ENCODE measurements at places on chromosomes 16 and 17.

- DNase-seq = peak; percentile 6
These were observed 48.5 kb upstream of the RBFOX3 start for GRCh38 chr17:79659376-79659775.

GRCh38 chr17:9020824-9021157 is 519 bp upstream of the NTN1 start:
- DNase-seq = peak; percentile 53

GRCh38 chr17:45088741-45089140 is 27.6 kb downstream of the NMT1 start:
- no peak for DNase-seq

GRCh38 chr16:52069866-52070265 is 477.1 kb downstream of the TOX3 start:
- no peak for DNase-seq

- no peak for DNase-seq
These were observed 110.2 kb upstream of the NLRP1 start for GRCh38 chr17:5694551-5694950.

DNA sequence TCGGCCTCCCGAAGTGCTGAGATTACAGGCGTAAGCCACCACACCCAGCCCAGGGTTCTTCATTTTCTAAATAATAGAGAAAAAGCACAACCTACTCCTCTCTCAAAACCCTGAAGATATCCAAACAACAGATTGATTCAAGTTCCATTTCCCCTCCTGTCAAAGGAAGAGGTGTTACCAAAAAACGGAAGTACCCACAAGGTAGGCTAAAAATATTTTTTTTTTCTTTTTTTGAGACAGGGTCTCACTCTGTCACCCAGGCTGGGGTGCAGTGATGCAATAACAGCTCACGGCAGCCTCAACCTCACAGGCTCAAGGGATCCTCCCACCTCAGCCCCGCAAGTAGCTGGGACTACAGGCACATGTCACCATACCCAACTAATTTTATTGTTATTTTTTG is 18.9 kb downstream of the UTP6 start:
- DNase-seq = no peak

DNA sequence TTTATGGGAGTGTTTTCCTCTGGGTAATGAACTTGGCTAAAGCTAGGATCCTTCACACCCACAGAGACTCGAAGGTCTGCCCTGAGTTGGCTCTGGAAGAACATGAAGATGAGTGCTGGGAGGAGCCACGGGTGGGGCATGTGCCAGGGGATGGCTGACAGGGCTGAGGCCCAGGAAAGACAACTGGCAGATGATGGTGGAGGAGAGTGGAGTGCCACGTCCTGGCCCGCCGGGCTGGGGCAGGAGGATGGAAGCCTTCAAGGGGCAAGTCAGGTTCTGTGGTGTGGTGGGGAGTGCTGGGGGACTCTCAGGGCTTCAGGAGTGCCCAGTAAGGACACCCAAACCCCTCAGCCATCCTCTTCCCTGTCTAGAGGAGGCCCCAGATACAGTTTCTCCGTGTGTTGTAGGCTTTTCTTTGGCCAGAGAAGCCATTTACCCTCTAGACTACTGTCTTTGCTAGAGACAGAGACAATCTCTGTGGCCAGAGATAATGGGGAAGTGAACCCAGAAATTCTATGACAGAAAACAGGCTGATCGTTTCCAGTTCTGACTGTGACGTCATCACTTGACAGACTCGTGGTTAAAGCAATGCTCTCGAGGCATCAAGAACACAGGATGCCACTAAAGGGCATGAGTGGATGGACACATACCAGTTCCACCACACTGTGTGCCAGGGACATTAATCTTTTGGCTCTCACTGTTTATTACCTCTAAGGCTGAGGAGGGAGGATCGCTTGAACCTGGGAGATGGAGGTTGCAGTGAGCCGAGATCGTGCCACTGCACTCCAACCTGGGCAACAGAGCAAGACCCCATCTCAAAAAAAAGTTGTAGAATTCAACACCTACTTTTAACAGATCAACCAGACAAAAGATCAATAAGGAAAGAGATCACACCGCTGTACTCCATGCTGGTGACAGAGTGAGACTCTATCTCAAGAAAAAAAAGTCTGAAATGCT is 18.6 kb upstream of the SLC5A10 start:
- DNase-seq = no peak

- DNase-seq = no peak
These were observed 20.5 kb upstream of the KLHL11 start for GRCh38 chr17:41885733-41886132.

DNA sequence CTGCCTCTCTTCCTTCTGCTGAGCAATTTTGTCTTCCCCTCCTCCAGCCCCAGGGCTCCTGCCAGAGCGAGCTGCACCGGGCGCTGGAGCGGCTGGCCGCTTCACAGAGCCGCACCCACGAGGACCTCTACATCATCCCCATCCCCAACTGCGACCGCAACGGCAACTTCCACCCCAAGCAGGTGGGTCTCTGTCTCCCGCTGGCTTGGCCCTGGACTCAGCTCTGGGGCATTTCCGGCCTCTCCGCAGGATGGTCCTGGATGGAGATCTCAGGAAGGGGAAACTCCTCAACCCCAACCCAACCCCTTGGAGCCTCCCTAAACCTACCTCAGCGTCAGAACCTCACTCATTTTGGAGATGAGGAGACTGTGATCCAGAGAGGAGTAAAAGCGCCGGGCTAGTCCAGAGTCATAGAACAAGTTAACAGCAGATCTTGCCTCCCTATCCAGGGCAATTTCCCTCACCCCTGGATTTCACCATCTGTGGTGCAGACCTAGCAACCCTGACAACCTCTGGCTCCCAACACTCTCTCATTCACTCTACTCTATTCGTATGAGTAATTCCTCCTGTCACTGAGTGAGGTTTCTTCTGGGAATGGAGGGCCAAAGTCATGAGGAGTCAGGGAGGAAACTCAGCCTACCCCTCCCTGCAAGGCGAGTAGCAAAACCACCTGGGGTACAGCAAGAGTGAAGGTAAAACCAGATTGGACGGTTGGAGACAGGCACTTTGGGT is 10.8 kb downstream of the IGFBP4 start:
- no peak for DNase-seq

- DNase-seq = no peak
These were observed 1401.0 kb downstream of the CDH11 start for GRCh38 chr16:63720848-63721247.

- DNase-seq = no peak
These were observed 1.3 kb upstream of the TBX4 start for GRCh38 chr17:61450641-61451537.

GRCh38 chr16:28311913-28312312 is 19.6 kb downstream of the SBK1 start:
- no peak for DNase-seq

DNA sequence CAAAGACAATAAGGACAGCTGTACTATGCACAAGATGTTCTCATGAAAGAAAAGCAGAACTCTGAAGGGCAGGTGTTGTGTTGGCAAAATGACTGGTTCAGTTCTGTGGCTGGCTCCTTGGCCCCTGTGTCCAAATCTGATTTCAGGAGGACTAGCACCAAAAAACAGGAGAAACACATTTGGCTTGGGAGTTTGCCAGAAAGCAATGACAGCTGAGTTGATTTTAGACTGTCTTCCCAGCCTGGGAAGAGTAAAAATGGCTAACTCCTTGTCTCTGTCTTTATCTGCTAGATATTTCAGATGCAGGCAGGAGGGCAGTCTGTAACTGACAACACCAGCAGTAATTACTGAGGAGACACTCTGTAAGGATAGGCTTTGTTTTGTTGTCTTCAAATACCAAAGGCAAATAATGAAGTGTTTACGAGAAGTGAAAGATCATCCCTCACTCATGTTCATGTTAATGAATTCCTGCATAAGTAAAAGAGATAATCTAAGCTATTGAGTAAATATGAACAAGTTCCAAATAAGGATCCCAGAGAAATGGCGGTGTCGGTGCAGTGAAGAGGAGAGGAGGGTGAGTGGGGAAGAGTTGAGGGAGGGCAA is 989.0 kb downstream of the CDH11 start:
- DNase-seq = no peak

GRCh38 chr17:56630202-56630601 is 36.7 kb downstream of the NOG start:
- no peak for DNase-seq

DNA sequence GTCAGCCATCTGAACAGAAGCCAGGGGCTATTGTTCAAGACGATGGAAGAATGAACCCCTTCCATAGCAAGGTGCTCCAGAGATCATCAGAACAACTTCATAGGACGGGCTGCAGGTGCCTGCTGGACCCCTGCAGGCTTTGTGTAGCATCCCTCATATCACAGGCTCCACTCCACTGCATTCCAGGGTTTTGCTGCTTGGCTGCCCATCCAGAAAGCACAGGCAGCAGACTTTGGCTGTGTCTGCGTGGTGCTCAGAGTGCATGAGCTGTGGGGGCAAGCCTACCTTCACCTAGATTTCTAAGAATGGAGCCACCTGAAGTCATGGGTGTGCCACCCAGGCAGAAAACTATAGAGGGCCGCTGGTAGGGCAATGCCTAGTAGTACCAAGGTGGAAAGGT is 93.9 kb upstream of the NLRP1 start:
- no peak for DNase-seq

DNA sequence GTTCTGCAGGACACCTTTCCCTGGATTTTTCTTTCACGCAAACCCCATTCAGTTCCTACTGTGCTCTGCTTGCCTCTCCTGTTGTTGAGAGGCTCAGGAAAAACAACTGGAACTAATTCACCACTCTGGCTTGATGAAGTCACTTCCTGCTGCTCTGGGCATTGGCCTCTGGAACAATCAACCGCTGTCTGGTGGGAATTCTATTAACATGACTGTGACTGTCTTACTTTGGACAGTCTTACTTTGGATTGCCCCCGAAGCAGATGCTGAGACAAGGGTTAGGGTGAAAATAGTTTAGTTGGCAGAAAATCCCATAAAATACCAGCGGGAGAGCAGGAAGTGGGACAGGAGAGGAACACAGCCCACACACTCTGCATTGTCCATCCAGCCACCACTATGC is 90.0 kb upstream of the HSBP1 start:
- DNase-seq = no peak

DNA sequence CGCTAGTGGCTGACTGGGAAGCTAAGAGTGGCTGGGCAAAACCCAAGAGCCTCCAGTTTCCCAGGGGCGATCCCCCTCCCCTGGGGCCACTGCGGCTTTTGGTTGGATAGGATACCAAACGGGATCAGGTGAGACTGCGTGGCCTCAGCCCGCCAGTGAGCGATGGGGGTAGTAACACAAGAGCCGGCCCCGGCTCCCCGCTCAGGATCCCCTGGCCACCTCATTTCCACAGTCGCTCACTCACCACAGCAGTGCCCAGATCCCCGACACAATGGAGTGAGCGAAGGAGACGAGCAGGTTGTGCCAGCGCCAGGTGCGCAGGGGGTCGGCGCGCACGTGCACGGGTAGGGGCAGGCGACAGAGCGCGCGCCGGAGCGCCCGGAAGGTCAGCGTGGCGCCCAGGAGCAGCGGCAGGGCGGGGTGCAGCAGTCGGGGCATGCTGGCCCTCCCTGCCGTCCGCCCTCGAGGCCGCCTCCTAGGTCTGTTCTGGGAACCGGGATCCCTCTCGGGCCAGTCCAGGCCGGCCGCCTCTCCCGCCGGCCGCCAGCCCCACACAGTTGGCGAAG is 290 bp downstream of the TLCD1 start:
- peak; percentile 89 for DNase-seq

- DNase-seq = no peak
These were observed 21.8 kb downstream of the GSE1 start for GRCh38 chr16:85634747-85635544.

- no peak for DNase-seq
These were observed 25.6 kb downstream of the IGSF6 start for GRCh38 chr16:21626659-21627277.

DNA sequence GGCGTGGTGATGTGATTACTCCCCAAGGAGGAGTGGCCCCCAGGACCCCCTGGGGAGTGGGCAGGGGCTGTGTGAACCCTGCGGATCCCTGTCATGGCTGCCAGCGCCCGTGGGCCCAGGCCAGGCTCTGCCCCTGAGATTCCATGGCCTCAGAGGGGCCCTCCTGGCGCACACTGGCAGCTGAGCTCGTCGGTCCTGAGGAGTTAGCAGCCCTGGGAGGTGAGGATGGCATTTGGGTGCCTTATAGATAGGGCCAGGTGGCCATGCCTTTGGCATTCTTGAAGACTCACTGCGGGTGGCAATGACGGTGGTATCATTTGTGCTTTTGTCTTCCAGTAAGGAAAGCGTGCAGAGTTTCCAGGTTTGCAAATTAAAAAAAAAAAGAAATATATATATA is 146.8 kb upstream of the GSE1 start:
- DNase-seq = no peak

GRCh38 chr16:81264386-81264785 is 25.9 kb downstream of the BCO1 start:
- no peak for DNase-seq

DNA sequence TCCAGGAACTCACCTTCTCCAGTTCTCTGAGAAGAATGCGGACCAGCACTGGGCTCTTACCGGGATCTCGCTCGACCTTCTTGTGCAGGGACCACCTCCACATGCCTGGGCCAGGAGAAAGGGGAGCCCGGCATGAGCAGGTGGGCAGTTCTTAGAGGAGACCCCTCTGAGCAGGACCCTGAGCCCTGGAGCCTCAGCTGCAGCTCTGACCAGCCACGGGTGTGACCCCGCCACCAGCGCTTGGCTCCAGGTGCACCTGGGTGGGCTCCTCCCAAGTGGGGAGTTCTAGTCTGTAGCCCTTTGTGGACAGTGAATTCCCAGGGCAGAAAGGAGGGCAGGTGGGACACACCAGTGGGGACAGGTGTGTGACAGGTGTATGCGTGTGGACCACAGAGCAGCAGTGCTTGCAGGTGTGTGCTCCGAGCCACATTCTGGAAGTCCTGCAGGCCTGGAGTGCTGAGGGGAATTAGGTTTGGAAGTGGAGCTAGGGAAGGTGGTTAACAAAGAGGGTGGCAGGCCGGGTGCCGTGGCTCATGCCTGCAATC is 28.9 kb downstream of the PIK3R6 start:
- peak; percentile 38 for DNase-seq

GRCh38 chr17:50210240-50211225 is 9.1 kb upstream of the COL1A1 start:
- DNase-seq = peak; percentile 50

DNA sequence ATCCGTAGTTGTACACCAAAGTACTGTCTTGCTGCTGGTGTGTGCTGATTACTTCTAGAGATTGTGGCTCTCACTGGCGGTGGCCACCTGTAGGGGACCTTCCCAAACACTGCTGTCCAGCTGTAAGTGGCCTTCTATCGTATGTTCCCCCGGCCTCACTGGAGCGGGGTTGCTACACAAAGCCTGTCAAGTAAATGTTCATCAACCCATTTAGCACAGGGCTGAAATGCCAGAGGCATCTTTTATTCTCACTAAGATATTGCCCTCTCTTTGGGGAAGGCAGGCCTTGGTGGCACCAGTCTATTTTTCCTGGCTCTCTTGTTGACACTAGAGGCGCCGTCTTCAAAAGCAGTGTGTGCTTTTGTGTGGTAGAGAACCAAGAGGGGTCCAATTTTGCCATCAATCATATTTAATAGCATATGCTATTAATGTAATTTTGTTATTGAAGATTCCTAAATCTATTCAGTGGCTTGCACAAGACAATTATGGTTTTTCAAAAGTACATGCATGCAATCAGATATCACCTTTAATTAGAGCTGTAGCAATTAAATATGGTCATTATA is 514.4 kb upstream of the SALL1 start:
- no peak for DNase-seq

GRCh38 chr16:24580665-24581064 is 41.3 kb downstream of the RBBP6 start:
- no peak for DNase-seq
